Stimulated activated CD4-positive, alpha-beta T cell treated with anti-CD3 and anti-CD28 coated beads, TNF-alpha, amount 100 ng/mL, for 1 hour (primary cell): ENCODE measurements at places on chromosomes 5 and 9.

- DNase-seq, result no peak
These were observed 10.3 kb upstream of the DOCK2 start for GRCh38 chr5:169626779-169627178.

- no peak for DNase-seq
These were observed 173.9 kb upstream of the PPP1R26 start for GRCh38 chr9:135305546-135306180.

DNA sequence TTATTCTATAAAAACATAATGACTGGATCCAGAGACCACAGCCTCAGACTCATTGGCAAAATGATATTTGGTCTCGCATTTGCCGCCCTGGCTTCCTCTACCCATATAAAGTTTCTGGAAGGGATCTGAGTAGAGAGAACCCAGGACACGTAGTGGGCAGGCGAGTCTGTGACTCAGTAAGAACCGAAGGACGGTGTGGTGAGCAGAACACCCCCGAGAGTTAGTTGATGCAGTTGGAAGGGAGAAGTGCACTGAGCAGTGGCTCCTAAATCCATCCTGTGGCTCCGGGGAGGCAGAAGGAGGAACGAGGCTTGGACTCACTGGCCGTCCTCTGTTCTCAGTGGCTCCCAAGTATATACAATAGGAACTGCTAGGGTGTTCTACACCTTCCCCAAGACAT is 11.5 kb downstream of the SPRY4 start:
- DNase-seq, result no peak

GRCh38 chr9:12441506-12441905 is 251.7 kb upstream of the TYRP1 start:
- no peak for DNase-seq

- DNase-seq, result no peak
These were observed 18.1 kb downstream of the GSN start for GRCh38 chr9:121285835-121286687.

GRCh38 chr5:38319491-38319890 is 61.1 kb downstream of the EGFLAM start:
- DNase-seq, result no peak

DNA sequence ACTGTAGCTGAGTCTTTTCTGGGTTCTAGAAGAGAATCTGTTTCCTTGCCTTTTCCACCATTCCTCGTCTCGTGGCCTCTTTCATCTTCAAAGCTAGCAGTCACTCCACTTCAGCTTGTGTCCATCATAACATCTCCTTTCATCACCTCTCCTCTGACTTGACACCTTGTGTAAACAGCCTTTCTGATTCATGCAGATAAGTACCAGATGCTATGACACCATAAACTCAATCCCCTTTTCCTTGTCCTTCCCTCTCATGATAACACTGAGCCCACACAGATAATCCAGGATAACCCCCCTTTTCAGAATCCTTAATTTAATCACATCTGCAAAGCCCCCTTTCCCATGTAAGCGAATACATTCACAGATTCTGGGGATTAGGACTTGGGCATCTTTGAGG is 95.5 kb downstream of the SNX24 start:
- DNase-seq, result no peak

DNA sequence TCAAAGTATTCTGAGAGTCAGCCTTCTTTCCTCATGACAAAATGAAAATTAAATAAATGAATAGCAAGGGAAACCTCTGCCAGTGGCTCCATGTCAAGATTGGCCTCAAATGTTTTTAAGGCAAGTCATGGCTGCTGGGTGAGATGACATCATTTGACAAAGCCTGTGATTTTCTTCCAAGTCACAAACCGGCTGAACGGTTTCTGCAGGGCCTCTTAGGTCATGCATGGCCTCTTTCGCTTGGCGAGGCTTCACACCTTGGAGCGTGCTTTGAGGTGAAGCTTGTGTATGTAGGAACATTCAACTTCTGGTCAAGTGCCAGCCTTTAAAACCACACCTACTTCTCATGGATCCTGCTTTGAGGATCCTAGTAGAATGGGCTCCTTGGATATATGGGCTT is 161.0 kb upstream of the ZNF618 start:
- DNase-seq, result no peak

DNA sequence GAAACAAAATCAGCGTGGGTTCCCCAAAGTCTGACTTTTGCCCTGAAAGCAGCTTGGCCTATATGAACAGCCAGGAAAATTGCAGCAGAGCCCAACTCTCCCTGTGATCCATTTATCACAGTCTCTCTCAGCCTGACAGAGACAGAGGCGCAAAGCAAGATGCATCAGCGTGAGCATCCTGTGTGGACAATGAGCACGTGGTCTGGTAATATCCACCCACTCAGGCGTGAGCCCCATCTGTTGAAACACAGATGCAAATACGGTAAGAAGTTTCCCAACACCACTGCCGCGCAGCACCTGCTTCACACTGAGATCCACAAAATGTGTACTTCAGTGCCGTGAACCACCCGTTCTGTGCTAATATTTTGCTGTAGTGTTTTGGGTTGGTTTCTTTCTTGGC is 114.6 kb downstream of the MRPL36 start:
- no peak for DNase-seq

DNA sequence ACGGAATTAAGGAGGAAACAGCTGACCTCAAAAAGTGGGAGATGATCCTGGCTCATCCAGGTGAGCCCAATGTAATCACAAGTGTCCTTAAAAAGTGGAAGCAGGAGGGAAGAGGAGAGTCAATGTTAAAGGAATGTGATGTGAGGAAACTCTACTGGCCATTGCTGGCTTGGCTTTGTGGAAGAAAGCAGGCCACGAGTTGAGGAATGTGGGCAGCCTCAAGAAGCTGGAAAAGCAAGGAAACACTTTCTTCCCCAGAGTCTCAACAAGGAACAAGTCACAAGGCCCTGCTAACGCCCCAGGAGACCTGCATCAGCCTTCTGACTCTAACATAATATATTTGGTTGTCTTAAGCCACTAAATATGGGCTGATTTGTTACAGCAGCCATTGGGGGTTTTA is 252.8 kb downstream of the PSAT1 start:
- no peak for DNase-seq

DNA sequence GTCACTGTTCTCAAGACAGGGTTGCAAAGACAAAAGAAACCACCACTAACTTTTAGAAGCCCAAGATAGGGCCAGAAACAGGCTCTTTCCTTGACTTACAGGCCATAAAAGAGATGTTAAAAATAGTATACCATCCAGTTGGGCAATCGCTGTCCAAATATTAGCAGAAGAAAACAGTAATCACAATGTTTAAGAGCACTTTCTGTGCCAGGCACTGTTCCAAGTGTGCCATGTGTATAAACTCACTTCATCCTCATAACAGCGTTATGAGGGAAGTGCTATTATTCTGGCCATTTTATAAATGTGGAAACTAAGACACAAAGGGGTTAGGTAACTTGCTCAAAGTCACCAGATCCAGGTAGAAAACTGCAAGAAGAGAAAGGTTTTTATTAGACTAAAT is 111.7 kb downstream of the KCNN2 start:
- DNase-seq, result no peak

GRCh38 chr9:99509900-99510535 is 287.9 kb downstream of the SEC61B start:
- no peak for DNase-seq

GRCh38 chr5:72485430-72485974 is 21.7 kb downstream of the ZNF366 start:
- no peak for DNase-seq
